ENCODE measurements at places on chromosomes 12 and 14. TPM values are rescaled to one million over a fixed set of nuclear protein-coding genes. Genes with fewer than 3 reads are reported as not detected.

The ARHGEF25 gene
- 18.2 TPM for polyA plus RNA-seq

The APOLD1 gene
- polyA plus RNA-seq, result 6.0 TPM

DNA sequence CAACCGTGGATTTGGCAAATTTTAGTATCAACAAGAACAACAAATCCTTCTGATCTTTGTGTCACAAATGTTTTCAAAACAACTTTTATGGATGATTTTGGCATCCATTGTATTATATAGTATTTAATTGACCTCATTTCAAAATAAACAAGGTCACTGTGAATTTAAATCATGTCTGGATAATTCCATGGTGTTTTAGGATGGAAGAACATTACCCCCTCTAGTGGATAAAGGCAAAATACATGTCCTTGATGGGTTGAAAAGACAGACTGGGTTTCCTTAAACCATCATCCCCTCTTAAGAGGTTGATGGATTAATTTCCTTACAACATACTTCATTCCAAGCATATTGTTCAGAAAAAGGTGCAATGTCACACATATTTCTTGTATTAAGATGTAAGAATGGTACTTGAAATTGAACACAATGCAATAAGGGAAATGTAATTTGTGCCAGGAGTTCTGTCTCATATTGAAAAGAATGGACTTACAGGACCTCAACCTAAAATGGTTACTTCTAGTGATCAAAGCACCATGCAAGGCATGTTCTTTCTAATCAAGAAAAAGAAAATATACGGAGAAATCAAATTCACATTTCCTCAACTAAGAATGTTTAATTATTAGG lies 352.0 kb downstream of the BCAT1 start:
- DNase-seq, result no peak

The RD3L gene
- polyA plus RNA-seq, result not detected

GRCh38 chr12:43501703-43502102 lies 50.3 kb downstream of the ADAMTS20 start:
- DNase-seq, result no peak

DNA sequence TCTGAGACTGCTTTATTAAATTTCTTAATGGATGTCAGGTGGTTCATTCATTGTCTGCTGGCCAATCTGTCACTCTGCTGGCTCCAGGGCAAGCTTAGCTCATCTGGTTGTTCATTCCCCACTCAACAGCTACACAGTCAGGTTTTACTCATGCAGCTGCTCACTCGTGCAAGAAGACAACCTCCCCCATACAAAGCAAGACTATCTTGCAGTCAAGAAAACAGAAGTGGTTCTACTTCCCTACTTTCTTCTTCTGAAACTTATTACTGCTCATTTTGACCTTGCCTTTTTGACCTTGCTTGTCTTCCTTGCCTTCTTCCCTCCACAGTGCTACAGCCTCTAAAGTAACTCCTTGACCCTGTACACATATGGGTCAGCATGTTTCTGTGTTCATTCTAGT lies 277.9 kb downstream of the SSPN start:
- no peak for DNase-seq

The NELL2 gene
- polyA plus RNA-seq, result 0.69 TPM

The MMP19 gene
- 6.0 TPM for polyA plus RNA-seq

The SEC23A gene
- 25.2 TPM for polyA plus RNA-seq

DNA sequence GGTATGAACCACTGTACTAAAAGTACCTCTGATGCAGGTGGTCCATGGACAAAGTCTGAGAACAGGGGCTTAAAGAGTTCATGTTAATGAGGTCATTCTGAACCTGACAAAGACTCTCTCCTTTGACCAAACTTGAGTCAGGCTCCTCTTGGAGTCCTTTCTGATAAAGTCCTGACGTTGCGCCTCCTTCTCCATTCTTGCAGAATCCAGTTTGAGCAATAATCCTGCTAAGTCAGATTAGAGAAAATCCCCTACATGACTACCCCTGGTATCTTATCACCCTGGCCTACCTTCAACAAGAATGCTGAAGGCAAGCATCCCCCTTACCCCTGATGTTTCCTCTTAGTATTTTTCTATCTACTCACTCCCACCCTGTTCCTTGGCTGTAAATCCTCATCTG lies 46.0 kb upstream of the ISM2 start:
- no peak for DNase-seq

- no peak for DNase-seq
Measured at GRCh38 chr14:76940021-76940760, 88.3 kb downstream of the IRF2BPL start.

DNA sequence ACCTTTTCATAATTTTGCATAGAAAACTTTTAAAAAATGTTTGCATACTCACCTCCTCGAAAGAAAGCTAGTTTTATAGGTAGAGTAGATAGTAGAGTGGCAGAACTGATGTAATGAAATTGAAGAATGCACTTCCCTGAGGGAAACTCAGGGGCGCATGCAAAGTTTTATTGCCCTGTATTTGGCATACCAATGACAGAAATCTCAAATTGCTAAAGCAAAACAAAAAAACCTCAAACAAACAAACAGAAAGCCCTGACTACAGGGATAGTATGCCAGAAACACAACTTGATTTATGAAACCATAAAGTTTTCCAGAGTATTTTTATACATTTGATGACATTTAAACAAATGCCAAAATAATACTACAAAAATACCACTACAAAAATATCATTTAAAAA lies 1.8 kb downstream of the RASSF9 start:
- DNase-seq, result no peak

DNA sequence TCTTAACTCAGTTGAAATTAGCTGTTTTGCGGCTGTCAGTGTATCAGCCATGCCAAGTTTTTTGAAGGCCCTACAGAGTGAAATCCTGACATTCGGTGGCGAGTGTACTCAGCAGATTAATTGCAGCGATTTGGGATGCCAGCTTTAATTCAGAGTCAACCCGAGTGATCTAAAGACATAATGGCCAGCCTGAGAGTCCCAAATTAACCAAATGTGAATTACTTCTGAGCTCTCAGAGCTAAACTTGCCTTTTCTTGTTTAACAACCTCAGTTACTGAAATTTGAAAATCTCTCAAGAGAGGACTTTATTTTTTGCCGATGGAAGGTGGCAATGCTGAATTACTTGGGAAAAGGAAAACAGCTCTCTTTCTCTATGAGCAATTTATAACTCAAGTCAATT lies 148.5 kb downstream of the GLT1D1 start:
- no peak for DNase-seq

The UBE3B gene
- 15.3 TPM for polyA plus RNA-seq

The SLC25A21 gene
- polyA plus RNA-seq, result not detected

The ABCD4 gene
- 13.6 TPM for polyA plus RNA-seq

The PTCSC3 gene
- polyA plus RNA-seq, result not detected

- DNase-seq, result no peak
Measured at GRCh38 chr12:97595936-97596335, 133.3 kb downstream of the RMST start.

GRCh38 chr14:39232554-39233415 lies 930 bp upstream of the MIA2 start:
- no peak for DNase-seq

DNA sequence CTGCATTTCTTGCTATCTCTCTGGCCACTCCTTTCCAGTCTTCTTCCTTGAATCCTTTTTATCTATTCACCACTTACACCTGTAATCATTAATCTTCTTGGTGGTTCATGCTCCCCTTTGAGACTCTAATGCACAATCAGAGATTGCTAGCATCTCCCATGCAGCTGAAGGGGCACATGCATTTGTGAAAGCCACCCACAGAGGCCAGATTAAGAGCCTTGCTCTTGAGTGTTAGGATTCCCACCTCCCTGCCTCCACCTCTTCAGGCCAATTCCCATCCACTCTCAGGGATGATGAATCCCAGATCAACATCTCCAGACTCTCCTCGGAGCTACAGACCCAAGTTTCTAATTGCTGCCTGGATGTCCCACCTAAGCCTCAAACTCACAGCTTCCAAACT lies 19.4 kb upstream of the KRT18 start:
- no peak for DNase-seq

The CIROP gene
- not detected for polyA plus RNA-seq

GRCh38 chr12:109605016-109605415 lies 31.4 kb downstream of the MVK start:
- DNase-seq, result no peak

The TAC3 gene
- not detected for polyA plus RNA-seq

- DNase-seq, result no peak
Measured at GRCh38 chr12:93373961-93374656, 3.6 kb upstream of the NUDT4 start.

GRCh38 chr14:61622051-61622450 lies 73.3 kb upstream of the HIF1A start:
- DNase-seq, result no peak

The SERPINA4 gene
- polyA plus RNA-seq, result not detected

DNA sequence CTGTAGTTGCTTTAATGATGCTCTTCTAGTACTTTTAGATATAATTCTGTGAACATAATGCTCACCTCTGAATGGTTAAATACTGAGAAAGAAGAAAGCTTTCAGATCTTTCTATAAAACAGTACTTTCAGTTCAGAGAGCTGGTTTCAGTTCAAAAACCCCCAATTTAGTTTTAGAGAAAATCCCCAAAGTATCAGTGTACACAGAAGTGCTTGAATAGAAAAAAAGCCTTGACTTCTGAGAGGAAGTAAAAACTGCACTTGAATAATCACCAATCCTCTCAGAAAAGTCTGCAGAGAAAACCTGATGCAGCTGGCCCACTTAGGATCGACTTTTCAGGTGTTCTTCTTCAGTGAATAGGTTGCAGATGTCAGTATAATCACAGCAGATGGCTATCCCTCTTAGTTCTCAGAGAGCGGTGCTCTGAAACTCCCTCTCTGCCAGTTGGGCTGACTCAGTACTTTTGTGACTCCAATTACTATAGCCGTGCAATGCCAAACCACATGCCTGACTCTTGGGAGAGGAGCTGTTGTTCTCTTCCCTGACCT lies 616.3 kb downstream of the LRFN5 start:
- DNase-seq, result no peak

The SHMT2 gene
- polyA plus RNA-seq, result 26.6 TPM

The PLEK2 gene
- 51.8 TPM for polyA plus RNA-seq

DNA sequence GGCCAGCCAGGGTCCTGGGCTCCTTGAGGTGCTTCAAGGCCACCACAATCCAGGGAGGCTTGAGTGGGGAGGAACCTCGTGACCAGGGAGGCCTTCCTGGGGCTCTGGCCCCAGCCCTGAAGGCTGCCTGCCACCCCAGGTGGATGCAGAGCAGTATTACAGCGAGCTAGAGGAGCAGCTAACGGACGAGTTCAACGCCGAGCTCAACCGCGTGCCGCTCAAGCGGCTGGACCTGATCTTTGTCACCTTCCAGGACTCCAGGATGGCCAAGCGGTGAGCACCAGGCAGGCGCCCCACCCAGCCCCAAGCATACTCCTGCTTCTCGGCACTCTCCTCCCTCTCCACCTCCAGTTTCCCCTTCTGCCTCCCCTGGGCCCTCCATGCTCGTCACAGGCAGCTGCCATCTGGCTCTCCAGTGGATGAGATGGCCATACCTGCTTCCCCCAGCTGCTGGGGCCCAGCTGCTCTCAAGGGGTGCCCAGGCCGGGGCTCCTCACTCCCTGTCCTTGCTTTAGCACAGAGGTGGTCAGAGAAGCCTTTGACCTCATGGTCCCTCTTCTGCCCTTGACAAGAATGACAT lies 30.6 kb downstream of the NGB start:
- no peak for DNase-seq

DNA sequence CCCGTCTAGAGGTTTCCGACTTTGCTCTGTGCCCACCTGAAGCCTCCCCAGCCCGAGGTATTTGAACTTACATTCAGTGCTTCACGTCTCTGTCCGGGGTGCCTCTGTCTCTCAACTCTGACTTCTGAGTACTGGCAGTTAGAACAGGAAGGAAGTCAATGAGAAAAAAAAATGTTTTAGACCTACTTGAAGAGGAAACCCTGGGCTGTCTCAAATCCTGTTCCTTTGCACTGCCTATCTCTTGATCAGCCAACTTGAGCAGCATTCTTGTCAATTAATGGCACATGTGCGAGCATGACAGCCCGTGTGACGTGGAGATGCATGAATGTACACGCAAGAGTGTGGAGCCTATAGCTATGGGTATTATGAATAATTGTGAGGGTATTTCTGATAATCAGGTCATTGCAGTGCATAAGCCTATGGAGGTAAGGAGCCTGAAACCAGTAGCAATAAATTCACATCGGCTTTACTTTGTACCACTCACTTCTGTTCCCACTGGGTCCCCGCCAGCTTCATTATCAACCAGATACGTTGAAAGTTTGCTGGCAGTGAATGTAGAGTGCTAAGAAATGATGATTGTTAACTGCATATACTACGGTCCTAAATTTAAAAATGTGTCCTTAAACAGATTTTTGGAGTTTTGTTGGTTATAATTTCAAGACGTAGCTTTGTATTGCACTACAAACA lies at the start of gene ARHGDIB:
Gene ARHGDIB (minus strand): TSS at position 136 of the 687 bp plus-strand sequence. CDS start 10,889 bp downstream, outside the sequence.
- DNase-seq, result no peak

DNA sequence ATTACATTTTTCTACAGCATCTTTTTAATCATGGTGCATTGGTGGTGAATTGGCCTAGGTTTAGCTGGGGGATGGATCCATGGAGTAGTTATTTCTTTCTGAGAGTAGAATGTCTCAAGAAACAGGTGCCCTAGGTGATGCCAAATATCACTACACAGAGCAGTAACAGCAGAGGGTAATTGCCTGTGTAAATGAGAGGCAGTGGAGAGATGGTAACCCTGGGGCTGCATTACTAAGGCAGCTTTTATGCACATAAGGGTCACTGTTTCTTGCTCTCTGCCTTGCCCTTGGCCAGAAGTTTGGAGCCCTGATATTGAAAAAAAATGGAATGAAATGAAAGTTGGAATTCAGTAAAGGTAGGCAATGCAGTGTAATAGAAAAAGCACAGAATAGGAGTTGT lies 604.0 kb downstream of the NOVA1 start:
- no peak for DNase-seq

DNA sequence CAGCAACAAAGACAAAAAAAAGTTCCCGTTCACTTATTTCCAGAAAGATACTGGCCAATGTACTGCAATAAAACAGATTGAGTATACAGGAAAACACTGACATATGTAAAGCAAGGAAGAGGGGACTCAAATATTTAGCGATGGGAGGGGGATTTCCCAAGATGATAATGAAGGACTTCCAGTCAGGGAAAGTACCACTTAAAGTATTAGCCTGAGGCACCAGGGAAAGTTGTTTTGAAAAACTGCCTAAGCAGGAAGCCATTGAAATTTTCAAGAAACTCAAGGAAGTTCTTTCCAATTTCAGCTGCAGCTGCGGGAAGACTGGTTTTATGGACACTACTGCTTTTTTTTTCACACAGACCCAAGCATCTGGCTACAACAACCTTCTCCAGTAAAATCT lies 1007.4 kb upstream of the NOVA1 start:
- DNase-seq, result no peak

GRCh38 chr12:43733687-43734086 lies 24.9 kb downstream of the PUS7L start:
- DNase-seq, result no peak

GRCh38 chr12:54857406-54857805 lies 3.1 kb downstream of the MUCL1 start:
- no peak for DNase-seq

DNA sequence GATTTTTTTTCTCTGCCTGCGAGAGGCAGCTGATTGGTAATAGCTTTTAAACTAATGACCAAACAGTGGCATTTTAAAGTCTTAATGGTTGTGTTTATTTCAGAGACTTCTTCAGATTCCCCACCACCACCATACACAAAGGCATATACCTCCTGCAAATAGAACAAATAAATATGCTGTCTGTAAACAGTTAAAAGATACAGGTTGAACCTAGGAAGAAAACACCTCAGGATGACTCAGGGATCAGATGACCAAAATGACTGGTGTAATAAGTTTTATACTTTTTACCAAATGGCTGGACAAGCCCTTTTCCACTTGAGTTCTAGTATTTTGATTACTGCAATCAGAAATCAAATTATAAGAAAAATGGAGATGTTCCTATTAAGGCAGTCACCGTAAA lies 364.1 kb downstream of the PAWR start:
- no peak for DNase-seq

The STXBP6 gene
- 12.6 TPM for polyA plus RNA-seq

The NEUROD4 gene
- polyA plus RNA-seq, result not detected

Measured in sigmoid colon (tissue), 7 donors.